ENCODE measurements at places on chromosomes 2 and 18.

DNA sequence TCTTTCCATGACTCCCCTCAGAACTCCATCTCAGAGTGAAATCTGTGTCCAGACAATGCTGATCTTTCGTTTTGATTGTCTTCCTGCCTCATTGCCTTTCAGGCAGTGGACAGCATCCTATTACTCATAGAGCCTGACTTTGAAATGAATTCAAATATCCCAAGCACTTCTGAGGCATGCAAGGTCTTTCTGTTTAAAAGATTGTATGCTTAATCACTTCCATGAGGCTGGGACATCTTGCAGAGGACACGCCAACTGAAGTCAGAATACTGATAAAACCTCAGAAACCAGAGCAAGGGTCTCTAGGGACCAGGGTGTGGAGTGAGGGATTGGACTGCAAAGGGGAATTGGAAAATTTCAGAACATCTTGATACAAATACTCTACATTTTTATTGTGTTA is 836.5 kb upstream of the ID2 start:
- DNase-seq = no peak

- no peak for DNase-seq
These were observed 126.0 kb downstream of the ZNF532 start for GRCh38 chr18:58990720-58991119.

DNA sequence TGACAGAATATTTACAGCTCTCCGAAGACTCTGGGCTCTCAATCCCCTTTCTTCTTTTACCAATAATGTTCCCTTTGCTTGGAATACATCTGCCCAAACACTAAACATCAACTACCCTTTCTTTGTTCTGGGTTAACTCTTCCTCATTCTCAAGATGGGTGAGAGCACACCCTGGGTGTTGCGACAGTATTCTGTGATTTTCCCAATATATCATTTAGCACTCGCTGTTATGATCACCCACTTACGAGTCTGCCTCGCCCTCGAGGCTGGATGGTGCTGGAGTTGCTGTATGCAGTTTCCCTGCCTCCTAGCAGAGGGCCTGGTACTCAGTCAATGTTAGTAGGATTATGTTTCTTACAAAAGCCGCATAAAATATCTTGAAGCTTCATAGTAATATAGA is 93.2 kb downstream of the SOCS6 start:
- DNase-seq = no peak

- no peak for DNase-seq
These were observed 44.2 kb downstream of the PROC start for GRCh38 chr2:127462461-127462860.

GRCh38 chr18:27887711-27888495 is 289.0 kb downstream of the CDH2 start:
- no peak for DNase-seq

DNA sequence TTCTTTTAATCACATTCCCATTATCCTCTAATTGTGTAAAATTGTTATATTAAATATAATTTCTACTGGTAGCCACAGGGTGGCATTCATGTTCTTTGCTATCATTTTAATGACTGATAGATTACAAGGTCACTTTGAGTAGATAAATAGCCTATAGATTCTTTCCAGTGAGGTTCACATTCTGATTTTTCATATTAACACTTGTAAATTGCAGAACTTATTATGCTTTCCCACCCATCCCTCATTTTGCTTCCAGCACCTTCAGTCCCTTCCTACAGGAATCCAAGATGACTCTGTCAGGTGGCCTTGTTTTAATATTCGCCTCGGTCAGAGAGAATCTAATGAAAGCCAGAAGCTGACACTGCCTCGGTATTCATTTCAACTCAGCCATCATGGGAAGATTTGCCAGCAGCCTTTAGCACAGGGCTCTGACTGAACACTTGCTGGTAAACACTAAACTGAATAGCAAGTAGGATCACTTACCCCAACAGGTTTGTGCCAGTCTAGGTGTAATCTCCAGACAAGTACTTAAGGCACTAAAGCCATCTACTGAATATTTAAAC is 101.2 kb upstream of the FSHR start:
- no peak for DNase-seq

DNA sequence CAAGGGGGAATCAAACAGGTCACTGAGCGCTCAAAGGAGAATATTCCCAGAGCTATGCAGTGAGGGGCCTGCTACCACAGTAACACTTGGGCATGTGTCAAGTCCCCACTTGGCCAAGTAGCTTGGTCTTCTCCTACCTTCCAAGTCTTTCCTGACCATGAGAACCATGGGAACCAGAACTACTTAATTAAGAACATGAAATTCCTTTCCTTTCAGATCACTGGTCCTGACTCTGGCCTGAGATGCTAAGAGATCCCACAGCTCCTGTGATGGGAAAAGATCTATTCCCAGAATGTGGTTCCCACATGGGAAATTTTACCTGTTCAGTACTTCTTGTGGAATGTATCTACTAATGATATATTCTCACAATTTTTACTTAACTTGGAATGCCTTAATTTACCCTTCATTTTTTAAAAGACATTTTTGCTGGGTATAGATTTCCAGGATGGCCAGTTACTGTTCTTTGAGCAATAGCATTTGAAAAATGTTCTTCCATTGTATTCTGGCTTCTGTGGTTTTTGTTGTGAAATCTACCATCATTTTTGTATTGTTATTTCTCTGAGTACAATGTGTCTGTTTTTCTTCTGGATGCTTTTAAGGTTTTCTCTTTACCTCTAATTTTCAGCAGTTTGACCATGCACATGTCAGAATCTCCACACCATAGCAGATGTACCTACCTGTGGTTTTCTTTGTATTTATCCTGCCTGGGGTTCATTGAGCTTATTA is 37.9 kb downstream of the KCNIP3 start:
- no peak for DNase-seq

Measured in left lobe of liver (tissue), 2 donors.